ENCODE measurements at places on chromosomes 2 and 18.
A peak's percentile ranks its signal among the peaks of the same experiment; 100 is the strongest.

- DNase-seq, result peak; percentile 62
These were observed 44.4 kb upstream of the MBP start for GRCh38 chr18:77177009-77177408.

DNA sequence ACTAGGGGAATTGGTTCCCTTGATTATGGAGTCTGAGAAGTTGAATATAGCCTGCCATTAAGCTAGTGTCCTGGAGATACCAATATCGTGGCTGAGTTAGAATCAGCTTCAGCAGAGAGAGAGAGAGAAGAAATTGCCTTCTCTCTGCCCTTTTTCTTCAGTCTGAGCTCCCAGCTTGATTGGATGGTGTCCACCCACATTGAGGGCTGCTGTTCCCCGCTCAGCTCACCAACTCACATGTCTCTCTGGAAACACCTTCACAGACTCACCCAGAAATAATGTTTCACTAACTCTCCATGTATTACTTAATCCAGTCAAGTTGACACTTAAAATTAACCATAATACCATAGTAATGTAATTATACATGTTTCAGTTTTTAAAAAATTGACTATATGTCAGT lies 17.9 kb upstream of the TRIM43 start:
- no peak for DNase-seq

DNA sequence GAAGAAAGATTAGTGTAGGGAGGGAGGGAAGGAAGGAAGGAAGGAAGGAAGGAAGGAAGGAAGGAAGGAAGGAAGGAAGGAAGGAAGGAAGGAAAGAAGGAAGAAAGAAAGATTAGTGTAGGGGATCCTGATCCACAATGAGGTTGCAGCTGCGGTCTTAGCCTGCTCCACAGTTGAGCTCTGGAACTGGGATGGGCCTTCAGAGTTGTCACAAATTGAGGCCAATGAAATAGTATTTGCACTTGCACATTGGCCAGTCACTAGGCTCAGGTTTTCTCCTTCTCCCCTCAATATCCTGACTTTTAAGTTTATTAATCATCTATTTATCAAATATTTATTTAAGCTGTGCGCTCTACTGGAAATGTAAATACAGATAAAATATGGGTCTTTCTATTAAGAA lies 34.3 kb downstream of the DOK6 start:
- DNase-seq, result no peak

GRCh38 chr2:230980468-230980867 lies 15.5 kb upstream of the SPATA3 start:
- DNase-seq, result no peak

GRCh38 chr2:63856303-63856603 lies 14.6 kb downstream of the UGP2 start:
- DNase-seq, result no peak

GRCh38 chr2:212242724-212243123 lies 295.9 kb downstream of the ERBB4 start:
- DNase-seq, result no peak

Measured in astrocyte of the spinal cord (primary cell).